Activated T-helper 1 cell treated with anti-CD3 and anti-CD28 coated beads, Interleukin-2, amount 50 U/mL, for 16 hours (primary cell): ENCODE measurements at places on chromosomes 5 and 9.

GRCh38 chr5:161966564-161966963, 101.0 kb upstream of the GABRG2 start:
- no peak for DNase-seq

- peak; percentile 37 for DNase-seq
These were observed 32.6 kb downstream of the FNBP1 start for GRCh38 chr9:130010151-130010988.

DNA sequence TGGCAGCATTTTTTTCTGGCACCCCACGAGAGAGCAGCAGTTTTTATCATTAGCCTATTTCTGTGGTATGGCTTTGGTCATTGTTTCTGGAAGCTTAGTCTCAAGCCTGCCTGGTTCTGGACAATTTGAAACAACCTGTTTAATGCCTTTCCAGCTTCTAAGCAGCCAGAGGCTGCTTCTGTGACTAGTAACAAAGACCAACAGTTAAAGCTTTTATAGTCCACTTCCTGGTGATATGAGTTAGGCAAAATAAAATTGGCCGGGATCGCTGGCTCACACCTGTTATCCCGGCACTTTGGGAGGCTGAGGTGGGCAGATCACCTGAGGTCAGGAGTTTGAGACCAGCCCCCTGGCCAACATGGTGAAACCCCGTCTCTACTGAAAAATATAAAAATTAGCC, 24.0 kb downstream of the LYRM7 start:
- DNase-seq = no peak

- no peak for DNase-seq
These were observed 41.2 kb upstream of the ADRB2 start for GRCh38 chr5:148785223-148785622.

DNA sequence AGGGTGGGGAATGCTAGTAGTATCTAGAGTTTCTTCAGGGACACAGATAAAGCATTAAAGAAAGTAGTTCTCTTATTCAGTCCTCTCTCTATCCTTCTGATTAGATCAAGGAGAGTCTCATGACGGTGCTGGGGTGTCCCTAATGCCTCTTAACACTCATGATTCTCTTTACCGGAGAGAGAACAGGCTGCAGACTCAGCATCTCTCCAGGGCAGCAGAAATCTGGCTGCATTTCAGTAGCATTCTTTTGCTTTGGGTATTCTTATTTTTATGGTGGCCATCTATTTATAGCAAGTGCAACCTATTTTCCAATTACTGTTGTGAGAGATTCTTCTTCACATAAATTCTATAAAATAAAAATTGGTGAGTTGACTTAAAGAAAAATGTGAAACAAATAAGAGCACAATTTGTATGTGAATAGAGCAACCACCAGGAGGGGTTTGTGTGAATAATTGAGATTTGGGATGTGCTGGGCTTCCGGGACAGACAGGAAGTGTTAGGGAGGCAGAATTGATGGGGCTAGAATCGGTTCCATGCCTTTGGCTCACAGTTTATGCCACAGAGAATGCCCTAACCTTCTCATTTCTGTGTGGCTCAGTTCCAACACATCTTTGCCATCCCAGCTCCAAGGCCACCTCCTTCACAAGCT, 23.8 kb upstream of the BOD1 start:
- no peak for DNase-seq

GRCh38 chr5:96058084-96058483, 96.4 kb upstream of the ELL2 start:
- no peak for DNase-seq

GRCh38 chr9:37187292-37187691, 66.9 kb downstream of the ZCCHC7 start:
- no peak for DNase-seq

- DNase-seq = no peak
These were observed 259.9 kb upstream of the TARS1 start for GRCh38 chr5:33180900-33181299.

DNA sequence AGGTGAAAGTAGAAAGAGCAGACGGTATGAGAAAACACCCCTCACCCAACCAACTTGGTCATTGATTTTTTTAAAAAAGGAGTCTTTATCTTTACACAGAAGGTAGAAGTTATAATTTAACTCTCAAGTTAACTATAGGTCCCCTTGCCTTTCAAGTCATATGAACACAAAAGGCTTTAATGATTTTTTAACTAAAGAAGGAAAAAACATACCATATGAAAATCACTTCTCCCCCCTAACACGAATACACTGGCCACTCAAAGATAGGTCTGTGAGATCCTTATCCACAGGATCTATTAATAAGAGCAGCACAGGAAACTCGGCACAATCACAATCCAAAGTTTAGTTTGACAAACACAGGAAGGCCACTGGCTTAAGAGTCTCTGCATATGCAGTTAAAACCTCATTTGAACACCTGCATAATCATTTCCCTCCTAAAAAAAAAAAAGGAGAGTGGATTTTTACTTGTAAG, 138.0 kb downstream of the ENC1 start:
- no peak for DNase-seq

GRCh38 chr5:73686912-73687311, 60.9 kb downstream of the ARHGEF28 start:
- no peak for DNase-seq

GRCh38 chr9:114929201-114929600, 1.2 kb downstream of the TNFSF8 start:
- no peak for DNase-seq

DNA sequence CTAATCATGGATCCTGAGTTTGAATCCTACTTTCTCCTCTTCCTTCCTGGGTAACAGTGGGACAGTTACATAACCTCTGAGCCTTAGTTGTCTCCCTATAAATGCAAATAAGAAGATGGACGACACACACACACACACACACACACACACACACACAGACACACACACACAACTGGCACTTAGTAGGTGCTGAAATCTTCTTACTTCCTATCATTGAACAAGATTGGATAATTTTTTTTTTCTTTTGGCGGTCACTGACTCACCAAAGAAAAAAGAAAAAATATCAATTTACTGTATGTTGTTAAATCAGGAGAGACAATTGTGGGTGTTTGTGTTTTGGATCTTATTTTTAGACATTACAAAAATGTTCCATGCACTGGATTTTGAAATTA, 28.4 kb upstream of the TNFSF8 start:
- DNase-seq = no peak

DNA sequence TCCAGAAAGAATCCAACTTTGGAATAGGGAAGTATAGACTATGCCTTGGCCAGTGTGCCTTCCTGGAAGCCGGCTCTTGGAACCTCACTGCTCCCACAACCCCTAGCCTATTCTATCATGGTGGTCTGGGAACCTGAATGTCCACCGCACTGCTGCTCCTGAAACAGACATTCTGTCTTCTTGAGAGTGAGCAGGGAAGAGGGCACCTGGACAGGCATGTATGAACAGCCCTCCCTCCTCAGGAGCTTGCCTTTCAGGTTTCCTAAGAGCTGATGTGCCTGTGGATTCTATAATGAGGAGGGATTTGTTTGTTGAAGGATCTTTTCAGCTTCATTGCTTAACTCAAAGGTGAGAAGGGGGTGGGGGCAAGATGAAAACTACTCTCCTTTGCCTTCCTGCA, 55.1 kb upstream of the XPA start:
- DNase-seq = no peak

GRCh38 chr5:170278611-170279458, 18.7 kb downstream of the LCP2 start:
- DNase-seq = peak; percentile 68

- no peak for DNase-seq
These were observed 486.4 kb downstream of the HINT1 start for GRCh38 chr5:130678637-130679036.

DNA sequence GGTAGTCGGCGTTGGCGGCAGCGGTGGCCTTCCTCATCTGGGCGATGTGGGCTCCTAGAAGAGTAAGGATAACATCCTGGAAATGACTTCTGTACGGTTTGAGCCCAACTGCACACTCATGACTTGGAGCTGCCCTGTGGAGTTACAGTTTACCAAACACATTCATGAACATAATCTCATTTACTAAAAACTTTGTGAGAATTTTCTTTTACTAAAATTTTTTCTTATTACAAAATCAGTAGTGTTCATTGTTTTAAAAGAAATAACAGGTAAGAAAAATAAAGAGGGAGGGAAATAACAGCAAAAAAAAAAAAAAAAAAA, 5.3 kb downstream of the FOXE1 start:
- DNase-seq = no peak

- DNase-seq = no peak
These were observed 81.4 kb downstream of the NSUN2 start for GRCh38 chr5:6551287-6551954.

DNA sequence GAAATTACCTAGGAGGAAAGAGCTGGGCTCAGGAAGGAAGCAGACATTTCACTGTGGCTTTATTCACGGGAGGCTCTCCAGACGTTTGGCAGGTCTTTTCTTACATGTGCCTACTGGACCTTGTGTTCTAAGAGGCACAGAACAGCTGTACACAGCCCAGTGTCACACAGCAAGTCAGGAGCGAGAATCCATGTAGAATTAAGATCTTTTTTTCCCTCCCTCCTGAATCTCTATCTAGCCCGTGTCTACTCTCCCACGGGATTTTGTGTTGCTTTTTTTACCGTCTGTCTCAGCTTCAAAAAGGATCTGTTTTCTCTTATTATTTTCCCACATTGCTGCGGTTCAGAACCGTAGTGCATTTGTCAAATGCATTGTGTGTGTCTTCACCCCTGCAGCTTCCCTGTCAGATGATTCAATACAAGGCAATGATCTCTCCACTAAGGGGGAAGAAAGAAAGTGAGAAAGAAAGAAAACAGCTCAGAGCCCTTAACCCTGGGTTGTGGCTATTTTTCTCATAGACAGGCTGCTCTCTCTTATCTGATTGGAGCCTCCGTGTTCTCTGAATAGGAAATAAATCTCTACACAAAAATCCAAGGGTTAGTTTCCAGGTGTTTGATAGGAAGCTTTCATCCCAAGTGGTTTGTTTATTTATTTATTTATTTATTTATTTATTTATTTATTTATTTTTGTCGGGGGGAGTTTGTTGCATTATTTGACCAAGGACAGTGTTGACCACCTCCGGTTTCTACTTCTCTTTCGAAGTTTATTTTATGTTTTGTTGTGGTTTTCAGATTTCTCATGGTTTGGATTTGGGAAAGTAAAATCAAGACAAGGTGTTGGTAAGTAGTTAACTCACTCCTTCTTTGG, 191.0 kb downstream of the NTRK2 start:
- DNase-seq = no peak

DNA sequence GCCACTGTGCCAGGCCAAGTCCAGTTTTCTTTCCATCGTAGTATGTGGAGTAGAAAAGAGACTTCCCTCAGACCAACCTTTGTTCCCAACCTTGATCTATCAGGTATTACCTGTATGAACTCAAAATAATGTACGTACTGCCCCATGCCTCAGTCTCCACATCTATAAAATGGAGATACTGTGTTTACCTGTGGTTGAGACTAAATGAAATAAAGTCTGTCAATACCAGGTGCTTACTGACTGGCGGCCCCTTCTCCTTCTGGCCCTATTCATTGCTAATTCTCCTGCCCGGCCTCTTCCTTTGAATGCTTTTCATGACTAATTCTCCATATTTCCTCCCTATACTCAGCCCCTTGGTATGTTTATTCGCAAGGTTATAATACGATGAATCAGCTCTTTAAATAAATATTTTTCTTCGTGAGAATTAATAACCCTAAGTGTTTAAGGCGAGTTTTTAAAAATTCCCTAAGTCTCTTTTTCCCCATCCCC, 89.6 kb upstream of the BASP1 start:
- no peak for DNase-seq

DNA sequence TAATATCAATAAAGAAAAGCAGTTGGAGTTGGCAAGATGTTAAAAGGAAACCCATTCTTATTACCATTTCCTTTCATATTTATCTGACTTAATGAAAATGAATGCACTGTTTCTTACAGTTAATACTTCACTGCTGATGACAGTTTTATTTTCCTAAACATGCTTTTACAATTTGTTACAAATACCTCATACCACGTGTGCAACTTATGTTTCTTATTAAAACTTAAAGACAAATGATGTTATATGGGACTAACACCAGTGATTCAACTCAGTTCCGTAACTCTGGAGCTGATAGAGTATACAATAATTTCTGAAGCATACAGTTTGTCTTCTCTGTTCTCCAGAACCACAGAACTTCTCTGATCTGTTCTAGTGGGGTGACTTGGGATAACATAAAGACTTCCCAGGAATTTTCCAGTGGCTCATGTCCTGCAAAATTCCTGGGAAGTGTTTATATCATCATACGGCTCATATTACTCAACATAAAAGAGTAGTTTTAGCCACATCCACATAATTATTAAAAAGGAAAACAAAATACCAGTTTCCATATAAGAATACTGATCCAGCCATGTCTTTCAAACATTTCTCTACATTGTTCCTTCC, 1259.0 kb upstream of the C9orf72 start:
- no peak for DNase-seq
